GM19239 (cell line): ENCODE measurements at places on chromosomes 3 and 15.

DNA sequence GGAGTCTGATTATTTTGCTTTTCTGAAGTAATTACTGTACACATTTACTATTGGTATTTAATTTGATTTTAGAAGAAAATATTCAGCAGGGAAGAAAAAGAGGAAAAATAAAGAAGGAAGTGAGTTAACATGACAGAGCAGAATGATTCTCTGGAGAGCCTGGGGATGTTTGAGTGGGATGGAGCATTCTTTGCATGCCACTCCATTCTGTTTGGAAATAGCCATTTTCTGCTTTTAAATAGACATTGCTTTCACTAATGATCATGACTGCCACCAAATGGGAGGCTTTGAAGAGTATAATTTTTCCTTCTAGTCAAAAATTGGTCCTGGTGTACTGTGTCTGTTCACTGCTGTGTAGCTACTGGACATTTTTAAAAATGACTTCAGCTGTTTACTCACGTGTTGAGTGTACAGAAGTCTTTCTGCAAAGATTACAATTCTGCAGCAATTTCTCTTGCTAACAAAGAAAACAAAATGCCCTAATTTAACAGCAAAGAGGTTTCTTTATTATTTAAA, 196.1 kb downstream of the RYR3 start:
- no peak for DNase-seq

DNA sequence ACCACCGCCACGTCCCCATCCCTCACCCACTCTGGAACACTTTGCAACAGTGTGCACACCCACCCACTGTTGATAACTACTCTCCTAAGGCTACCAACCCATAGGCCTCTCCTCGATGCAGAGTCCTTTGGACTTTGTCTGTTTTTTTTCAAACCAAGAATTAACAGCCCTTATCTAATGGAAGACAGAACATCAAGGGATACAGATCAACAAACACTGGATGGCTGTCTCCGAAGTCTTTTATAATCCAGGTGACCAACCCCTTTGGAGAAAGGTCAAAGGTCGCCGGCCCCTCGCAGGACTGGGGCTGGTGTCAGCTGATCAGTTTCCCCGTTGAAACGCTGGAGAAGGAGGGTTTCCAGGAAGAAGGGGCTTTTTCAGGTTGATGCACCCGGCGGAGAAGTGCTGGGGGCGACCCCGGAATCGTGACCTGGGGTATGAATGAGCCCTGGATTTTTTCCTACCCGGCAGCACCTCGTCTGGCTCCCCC, 532 bp downstream of the B4GALT4 start:
- no peak for DNase-seq

DNA sequence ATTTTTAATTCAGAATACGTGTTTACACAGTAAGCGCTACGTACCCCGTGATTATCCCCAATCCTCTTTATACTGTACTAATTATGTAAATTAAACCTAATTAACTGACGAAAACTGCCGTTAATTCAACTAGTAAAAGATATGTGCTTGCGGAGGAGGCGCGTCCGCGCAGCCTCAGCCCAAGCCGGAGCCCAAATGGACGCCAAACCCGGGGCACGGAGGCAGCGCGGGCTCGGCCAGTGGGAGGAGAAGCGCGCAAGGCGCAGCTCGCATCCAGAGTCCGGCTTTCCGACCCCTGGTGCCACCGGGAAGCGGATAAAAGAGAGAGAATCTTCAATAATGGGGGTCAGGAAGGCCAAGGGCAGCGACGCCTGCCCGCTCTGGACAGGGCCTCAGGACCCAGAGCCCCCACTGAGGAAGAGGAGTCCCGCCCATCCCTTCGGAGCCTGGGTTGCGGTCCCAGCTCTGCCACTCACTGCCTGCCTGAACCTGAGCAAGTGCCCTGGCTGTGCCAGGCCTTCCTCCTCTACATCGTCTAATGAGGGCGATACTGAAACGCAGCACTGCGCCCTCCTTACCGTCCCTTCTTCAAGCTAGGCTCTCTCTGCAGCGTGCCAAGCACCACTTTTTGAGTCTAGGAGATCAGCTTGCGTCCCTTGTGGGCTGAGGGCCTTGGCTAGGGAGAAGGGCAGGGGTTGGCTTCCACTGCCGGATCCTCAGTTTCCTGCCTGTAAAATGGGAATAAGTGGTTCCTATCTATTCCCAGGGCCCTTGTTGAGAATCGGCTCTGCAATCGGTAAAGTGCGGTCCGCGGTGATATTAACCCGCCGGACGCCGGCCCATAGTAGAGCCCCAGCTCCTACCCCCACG, 5.0 kb upstream of the SKOR1 start:
- DNase-seq = no peak

DNA sequence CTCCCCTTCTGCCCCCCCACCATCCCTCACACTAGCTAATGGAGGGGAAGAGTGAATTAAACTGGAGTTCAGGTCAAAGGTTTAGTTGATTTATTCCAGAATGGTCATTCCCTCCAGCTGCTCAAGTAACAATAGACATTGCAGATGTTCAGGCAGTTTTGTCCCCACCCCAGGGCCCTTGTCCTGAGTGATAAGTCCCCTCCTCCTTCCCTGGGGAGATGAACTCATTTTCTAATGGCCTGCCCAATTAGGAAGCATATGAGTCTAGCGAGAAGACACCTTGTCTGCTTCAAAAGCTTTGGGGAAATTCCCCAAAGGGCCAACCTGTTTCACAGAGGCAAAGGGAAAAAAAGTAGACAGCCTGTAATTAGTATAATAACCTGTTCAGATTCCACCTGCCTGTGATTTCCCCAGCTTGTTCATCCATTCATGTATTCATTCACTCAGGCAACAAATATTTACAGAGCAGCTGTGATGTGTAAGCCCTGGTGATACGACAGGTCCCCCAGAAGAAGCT, 165.3 kb downstream of the SHQ1 start:
- no peak for DNase-seq

- DNase-seq = no peak
These were observed 246.4 kb downstream of the SLC9A9 start for GRCh38 chr3:143601723-143602484.

DNA sequence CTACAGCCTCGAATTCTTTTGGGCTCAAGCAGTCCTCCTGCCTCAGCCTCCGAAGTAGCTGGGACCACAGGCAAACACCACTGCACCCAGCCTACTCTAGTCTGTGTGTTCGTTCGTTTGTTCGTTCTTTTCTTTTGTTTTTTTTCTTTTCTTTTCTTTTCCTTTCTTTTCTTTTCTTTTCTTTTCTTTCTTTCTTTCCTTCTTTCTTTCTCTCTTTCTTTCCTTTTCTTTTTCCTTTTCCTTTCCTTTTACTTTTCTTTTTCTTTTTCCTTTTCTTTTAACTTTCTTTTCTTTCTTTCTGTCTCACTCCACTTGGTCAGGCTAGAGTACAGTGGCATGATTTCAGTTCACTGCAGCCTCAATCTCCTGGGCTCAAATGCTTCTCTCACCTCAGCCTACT, 36.8 kb downstream of the LMLN start:
- no peak for DNase-seq

DNA sequence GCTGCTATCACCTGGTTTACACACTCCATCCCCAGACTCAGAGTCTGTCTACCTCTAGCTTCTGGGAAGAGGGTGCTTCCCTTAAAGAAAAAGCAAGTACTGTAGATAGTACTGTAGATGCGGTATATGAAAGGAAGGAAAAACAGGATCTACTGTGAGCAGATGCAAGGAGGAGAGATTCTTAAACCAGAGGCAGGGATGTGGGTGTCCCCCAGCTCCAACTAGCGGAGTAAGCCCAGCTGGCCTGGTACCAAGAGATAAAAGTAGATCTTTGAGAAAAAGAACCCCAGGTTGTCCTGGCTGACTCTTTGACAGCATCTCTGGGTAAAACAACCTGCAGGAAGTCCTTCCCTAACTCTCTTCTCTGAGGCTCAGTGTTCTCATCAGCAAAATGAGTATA, 523.7 kb upstream of the PROK2 start:
- no peak for DNase-seq

- no peak for DNase-seq
These were observed 25.2 kb downstream of the MYH15 start for GRCh38 chr3:108485146-108485545.

GRCh38 chr15:81381720-81382119, 7.7 kb upstream of the TMC3 start:
- DNase-seq = no peak

GRCh38 chr15:67372543-67372942, 118.0 kb downstream of the IQCH start:
- DNase-seq = no peak

DNA sequence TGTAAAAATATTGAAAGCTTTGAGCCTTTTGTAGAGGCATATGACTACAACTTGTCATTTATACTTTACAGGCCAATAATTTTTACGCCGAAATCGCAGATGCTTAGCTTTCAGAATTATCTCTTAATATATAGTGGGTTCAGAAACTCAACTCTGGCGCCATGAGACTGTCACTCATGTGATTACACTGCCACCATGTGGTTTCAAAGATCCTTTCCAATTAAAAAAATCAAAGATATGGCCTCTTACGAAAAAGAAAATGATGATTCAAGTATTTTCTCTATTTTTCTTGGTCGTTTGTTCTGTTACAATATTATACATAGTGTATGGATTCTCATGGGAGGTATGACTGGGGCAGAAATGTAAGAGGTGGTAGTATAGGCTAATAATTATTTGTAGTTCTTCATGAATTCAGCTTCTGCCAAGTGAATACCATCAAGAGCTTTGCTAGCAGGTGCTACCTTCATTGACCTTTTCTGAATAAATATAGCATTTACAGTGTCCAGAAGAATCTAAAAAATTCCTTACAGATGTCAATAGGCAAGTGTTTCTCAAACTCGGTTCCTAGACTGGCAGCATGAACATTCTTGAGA, 751.7 kb upstream of the GOLIM4 start:
- no peak for DNase-seq

DNA sequence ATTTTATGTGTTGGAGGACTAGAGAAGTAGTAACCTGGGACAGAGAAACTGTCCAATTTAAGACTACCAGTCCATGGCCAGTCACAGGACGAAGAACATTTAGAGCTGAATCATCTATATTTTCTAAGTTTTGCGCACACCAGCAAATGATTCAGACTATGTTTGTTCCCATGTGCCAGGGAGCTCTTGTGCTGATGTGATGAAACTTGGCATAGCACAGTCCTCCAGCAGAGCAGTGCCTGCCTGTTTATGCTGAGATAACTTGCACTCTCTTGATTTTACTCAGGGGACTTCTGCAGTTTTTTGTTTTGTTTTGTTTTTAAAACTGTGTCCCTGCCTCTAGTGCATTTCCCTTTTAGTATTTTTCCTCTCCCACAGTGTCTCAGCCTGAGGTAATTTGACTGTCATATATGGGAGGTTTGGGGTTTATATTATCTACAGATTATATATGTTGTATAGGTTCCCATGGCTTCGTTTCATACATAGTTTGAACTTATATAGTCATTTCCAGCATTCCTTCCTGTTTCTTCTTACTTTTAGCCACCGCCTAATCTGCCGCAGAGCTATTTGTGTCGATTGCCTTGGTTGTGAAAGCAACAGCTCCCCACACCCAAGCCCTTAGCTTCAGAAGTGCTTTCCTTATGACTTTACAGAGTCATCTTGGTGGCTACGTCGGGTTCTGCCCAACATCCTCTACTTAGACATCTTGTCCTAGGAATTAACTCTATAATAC, 45.5 kb downstream of the PPM1L start:
- DNase-seq = no peak

GRCh38 chr15:73249499-73249898, 119.3 kb downstream of the HCN4 start:
- no peak for DNase-seq

GRCh38 chr15:60091157-60091556, 87.0 kb downstream of the FOXB1 start:
- DNase-seq = no peak

DNA sequence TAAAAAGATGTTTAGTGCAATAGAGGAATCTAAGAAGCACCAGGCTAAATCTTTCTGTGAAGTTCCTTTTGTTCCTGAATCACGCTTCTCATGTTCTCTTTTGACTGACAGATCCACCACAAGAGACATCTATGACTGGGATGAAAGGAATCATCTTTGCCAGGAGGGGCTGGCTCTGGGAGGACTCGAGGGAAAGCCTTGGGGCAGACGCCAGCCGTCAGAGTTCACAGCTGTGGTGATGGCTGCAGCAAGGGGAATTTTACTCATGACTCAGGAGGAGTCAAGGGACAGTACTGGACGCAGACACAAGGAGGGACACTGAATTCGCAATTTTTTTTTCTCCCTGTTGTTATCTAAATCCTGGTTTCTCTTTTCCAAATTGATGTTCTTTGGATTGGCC, 38.7 kb downstream of the C3orf38 start:
- no peak for DNase-seq

DNA sequence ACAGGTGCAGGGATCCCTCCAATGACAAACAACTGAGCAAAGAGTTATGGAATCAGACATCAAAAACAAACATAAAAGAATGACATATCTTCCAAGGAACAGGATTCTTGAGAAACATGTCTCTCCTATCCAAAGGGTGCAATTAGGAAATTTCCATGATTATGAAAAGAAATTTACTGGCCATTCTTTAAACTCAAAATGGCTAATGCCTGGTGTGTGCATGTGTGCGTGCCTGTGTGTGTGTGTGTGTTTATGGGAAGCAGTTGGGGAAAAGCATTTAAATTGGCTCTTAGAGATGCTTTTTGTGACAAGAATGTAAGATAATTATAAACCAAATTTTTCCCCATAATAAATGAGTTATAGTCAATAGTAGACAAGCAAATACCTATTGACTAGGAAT, 320.5 kb upstream of the THBS1 start:
- DNase-seq = no peak

DNA sequence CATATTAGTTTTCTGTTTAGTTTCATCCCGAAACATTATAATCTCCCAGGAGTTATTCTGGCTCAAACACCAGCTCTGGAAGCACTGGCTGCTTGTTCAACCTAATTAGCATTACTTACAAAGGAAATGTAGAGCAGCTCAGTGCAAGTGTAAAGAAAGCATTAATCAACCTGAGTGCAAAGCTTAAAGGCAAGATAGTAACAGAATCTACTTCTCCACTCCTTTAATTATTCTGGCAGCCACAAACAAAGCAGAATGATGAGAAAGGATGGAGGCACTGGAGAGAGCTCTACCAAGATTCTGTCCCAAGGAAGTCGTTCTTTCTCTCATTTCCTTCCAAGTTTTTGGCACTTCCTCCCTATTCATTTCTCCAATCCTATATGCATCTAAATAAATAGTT, 1384.0 kb downstream of the ZPLD1 start:
- DNase-seq = no peak

- no peak for DNase-seq
These were observed 34.5 kb downstream of the TGFBR2 start for GRCh38 chr3:30640851-30641250.

- DNase-seq = no peak
These were observed 69.1 kb downstream of the GREM1 start for GRCh38 chr15:32786906-32787305.

- DNase-seq = no peak
These were observed 16.6 kb downstream of the LYSMD4 start for GRCh38 chr15:99716540-99717095.

DNA sequence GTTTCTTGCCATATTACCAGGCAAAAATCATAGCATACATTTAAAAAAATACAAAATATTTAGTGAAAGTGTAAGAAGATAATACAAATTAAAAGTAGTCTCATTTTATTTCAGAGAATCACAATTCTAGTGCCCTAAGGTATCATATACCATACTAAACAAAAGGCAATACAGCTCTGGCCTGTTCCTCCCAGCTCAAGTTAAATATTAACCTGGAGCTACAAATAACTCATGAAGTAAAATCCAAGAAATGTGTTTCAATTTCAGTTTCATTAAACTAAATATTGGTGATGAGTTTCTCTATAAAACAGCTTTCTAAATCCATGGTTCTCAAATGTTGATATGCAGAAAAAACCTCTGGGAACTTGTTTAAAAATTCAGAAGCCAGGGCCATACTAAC, 67.7 kb downstream of the INO80 start:
- DNase-seq = peak; percentile 29
